Activated naive CD4-positive, alpha-beta T cell treated with anti-CD3 and anti-CD28 coated beads, Interleukin-2, amount 10 ng/mL, durations not matched to agents 7 days and 5 days (primary cell): ENCODE measurements at places on chromosomes 16 and 17.

DNA sequence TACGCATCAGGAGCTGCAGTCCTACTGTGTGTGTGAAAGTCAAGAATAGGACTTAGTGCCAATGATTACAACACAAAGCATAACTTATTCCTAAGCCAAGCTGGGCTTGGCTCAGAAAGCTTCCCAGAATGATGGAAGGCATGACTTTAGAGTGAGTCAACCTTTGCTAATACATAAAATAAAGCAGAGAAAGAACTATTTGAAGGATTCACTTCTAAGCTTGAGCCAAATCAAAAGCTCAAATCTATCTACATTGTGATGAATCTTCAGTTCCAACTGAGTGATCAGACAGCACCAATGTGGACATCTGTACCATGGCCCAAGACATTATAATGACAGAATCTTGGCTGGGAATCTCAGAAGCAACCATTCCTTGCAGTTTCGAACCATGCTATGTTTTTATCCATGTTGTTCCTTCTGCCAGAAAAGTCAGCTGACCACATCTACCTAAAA is 41.4 kb downstream of the SMG6 start:
- DNase-seq = no peak

- no peak for DNase-seq
Observed at GRCh38 chr17:58079300-58080033, 3.8 kb upstream of the DYNLL2 start.

DNA sequence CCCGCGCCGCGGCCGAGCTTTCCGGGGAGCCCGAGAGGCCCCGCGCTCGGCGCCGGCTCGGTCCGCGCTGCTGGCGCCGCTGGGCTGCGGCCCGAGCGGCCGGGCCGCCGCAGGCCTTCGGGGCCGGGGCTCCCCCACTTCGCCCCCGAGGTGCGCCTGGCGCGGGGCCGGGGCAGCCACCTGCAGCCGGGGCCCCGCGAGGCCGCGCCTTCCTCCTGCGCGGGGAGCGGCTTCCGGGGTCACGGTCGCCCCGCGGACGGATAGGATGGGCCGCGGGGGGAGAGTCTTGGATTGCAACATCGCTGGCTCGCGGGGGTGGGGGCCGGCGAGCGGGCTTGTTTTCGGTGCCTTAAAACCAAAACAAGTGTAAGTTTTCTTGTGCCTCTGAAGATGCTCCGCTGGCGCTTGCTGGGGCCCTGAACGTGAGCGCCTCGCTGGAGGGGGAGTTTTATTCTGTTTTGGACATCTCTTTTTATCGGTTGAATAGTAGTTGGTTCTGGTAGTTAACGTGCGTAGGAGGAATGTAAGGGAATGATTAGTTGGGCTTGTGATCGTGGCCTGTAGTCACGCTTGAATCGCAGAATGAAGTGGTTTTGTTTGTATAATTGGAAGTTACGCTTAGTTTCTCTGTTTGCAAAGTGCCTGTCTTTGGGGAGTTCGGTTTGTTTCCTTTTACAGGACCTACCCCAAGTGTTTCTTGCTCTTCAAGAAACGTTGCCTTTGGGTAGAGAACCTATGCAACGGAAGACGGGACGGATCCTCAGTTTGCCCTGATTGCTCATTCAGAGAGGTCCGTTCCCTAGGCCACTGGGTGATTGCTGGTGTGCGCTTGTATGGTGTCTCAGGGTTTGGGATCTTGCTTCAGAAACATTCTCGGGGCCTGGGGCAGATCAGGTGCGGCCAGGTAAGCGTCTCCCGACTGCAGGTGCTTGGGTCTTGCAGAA is 724 bp downstream of the UBE2I start:
- peak; percentile 73 for DNase-seq

DNA sequence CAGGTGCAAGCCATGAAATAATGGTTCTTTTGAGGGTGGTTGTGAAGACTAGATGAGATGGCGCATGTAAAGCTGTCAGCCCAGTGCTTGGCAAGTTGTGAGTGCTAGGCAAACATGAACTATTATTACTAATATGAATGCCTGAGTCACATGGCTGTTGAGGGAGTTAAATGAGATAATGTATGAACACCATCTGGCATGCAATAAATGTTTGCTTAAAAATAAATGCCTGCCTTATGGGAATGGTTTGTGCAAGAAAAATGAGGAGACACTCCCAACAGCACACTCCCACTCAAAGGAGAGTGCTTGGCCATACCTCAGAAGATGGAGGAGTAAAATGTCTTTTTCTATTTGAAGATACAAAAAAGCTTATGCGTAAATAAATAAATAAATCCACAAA is 3.6 kb downstream of the MAPK3 start:
- DNase-seq = no peak

DNA sequence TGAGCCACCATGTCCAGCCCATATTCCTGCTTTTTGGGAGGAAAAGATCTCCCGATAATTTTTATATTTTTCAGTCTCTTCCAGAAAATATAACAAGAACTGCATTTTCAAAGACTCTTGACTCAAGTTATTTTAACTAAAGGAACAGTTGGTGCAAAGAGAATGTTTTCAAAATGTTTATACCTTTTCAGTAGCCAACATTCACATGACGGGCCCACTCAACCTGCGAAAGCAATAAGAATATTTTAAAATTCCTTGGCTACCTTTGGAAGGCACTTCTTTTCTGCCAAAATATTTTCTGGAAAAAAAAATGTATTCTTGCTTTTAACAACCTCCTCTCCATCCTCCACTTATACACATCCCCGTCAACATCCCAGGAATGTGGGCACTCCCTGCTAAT is 140.3 kb downstream of the ZNF18 start:
- no peak for DNase-seq

DNA sequence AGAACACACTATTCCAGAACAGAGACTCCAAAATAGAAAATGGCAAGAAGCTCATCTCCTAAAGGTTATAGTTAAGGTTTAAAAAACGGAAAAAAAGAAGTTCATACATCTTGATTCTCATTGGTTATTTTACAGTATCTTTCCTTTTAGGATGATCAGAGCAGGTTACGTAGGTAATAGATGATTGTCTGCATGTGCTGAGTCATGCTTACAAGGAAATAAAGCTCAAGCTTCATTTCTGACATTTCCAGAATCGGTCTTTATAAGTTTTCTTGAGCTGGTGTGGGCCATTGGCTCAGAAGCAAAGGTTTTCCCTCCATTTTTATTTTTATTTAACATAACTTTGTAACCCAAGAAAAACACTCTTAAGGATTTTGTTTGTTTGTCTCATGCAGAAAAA is 1030.3 kb upstream of the CDH8 start:
- no peak for DNase-seq

DNA sequence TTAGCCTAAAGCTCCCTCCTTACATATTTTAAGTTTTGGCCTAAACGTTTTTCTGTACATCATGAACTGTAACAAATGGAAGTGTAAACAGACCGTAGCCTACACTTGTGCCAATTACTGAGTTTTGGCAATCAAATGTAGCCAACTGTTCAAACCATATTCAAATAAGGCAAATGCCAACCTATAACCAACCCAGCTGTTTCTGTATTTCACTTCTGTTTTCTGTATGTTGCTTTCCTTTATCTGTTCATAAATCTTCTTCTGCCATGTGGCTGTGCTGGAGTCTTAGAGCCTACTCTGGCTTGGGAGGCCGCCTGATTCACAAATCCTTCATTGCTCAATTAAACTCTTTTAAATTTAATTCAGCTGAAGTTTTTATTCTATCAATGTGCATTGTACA is 6.9 kb upstream of the C16orf78 start:
- DNase-seq = no peak

- peak; percentile 7 for DNase-seq
Observed at GRCh38 chr17:81002013-81002384, 10.4 kb downstream of the CHMP6 start.

GRCh38 chr17:63436523-63437110 is 9.5 kb downstream of the CYB561 start:
- DNase-seq = no peak

GRCh38 chr16:80441935-80442334 is 98.9 kb upstream of the DYNLRB2 start:
- DNase-seq = no peak

GRCh38 chr16:79716645-79717332 is 116.3 kb upstream of the MAF start:
- no peak for DNase-seq

GRCh38 chr17:74373838-74374606 is 6.7 kb downstream of the GPR142 start:
- no peak for DNase-seq

- no peak for DNase-seq
Observed at GRCh38 chr17:82231312-82231561, 2.4 kb downstream of the SLC16A3 start.

DNA sequence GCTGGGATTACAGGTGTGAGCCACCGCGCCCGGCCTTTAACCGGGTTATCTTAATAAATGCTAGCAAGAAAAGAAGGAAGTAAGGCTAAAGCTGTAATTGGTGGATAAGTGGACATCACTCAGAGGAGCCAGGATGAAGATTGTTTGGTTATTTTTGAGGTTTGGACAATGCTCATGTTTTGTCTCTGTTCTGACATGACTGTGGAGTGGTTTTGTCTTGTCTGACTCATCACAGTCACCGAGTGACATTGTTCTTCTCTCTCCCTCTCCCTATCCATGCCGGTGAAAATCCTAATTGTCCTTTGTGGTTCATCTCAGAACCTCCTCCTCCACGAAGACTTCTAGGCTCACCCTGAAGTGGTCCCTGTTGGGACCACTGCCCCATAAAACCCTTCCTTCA is 23.5 kb upstream of the GRIN2A start:
- no peak for DNase-seq

DNA sequence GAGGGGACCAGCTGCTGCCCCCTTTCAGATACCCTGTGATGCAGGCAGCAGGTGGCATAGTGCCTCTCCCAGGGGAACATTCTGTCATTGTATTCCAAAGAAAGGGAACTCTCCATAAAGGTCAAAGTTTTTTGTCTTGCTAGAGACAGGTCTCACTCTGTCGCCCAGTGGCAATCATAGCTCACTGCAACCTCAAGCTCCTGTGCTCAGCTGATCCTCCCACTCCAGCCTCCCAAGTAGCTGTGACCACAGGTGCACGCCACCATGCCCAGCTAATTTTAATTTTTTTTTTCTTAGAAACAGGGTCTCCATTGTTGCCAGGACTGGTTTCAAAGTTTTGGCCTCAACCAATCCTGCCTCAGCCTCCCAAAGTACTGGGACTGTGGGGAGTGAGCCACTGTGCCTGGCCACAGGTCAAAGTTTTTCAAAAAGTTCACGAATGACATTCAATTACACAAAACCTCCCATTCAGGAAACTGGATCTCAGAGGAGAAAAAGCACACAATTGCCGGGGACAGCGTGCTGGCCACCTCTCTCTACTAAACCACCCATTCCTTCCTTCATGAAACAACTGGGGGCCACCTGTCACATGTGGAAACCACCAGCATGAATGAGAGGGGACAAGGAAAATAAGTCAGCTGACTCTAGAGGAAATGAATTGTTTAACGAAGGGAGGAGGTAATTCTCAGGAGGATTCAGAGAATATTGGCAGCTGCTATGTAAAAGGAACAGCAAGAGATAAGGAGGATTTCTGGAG is 80.0 kb downstream of the MARCHF10 start:
- DNase-seq = no peak

- no peak for DNase-seq
Observed at GRCh38 chr17:80857756-80858171, 133.9 kb upstream of the CHMP6 start.

DNA sequence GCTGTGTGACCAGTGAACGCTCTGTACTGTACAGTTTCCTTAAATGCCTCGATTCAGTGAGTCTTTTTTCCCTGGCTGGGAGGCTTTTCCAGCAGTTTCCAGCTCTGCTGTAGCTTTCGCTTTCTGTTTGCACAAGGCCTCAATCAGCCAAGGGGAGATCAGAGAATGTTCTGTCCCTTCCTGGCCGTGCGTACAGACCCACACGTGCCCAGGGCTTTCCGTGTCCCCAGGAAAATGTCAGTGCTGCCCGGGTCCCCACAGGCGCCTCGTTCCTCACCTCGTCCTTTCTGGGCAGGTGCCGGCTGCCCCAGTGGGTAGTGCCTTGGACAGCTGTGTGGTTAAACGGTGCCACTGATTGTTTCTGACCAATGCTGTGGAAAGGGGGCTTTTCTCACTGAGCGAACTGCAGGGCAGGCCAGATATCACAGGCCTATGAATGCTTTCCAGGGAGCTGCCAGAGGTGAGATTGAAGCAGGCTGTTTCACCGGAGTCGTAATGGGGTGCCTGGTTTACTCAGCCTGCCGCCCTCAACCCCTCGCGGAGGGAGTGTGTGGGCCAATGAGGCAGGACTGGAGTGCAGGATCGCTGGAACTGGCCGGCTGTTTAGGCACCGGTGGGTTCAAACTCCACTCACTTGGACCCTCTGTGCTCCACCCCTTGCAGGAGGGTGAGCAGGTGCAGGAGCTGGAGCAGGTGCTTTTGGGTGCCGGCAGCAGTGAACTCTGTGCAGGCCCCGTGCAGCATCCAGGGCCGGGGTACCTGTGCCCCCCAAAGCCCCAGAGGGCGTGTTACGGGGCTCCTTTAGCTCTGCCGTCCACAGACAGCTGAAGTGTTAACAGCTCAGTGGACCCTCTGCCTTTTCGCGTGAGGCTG is 44.4 kb downstream of the ZNF778 start:
- no peak for DNase-seq

DNA sequence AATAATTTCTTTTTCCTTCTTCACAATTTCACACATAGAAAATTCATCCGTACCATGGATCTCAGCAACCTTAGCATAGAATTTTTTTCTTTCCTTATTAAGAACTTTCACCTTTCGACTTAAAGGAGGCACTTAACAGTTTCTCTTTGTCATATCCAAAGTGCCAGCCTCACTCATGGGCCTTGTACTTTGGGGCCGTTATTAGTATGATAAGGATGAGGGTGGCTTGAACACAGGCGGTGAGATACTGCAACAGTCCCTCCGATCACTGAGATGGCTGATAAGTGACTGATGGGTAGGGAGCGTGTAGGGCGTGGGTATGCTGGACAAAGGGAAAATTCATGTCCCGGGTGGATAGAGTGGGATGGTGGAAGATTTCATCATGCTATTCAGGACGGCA is 85.3 kb downstream of the OR1D5 start:
- no peak for DNase-seq

DNA sequence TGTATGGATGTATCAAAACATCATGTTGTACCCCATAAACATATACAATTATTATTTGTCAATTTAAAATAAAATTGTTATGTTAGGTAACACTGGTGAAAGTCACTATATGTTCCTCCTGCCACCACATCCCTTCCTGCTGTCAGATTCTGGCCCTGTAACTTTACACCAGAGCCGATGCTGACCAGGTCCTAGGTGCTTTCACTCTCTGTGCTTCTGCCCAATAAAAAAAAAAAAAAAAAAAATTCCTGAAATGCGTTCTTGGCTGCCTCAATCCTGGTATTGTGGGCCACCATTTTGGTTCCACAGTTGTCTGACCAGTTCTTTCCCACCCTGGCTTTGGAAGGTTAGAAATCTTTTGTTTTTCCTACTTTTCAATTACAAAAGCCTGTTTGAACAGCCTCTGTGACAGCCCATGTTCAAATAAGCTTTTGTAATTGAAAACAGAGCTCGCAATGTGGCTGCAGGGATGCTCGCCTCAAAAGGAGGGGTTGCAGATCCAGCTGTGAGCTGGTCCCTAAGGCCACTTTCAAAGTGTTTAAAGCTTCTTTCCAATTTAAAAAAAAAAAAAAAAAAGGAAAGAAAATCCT is 831.0 kb upstream of the EEF2KMT start:
- DNase-seq = no peak

- no peak for DNase-seq
Observed at GRCh38 chr17:40493697-40494096, 7.7 kb downstream of the TNS4 start.

- DNase-seq = no peak
Observed at GRCh38 chr17:22337467-22337866, 645.1 kb downstream of the KCNJ18 start.

- DNase-seq = no peak
Observed at GRCh38 chr16:58124601-58124915, 4.6 kb downstream of the CFAP20 start.

GRCh38 chr16:84884596-84885341 is 65.0 kb downstream of the CRISPLD2 start:
- no peak for DNase-seq

GRCh38 chr16:85646976-85647375 is 33.9 kb downstream of the GSE1 start:
- no peak for DNase-seq
